ENCODE measurements at places on chromosomes 3 and 15.

- DNase-seq: no peak
These were observed at the start of gene GCNT3 for GRCh38 chr15:59611276-59612260. Gene GCNT3 (plus strand): TSS chr15:59611783. CDS start chr15:59618239, 6,456 bp downstream.

GRCh38 chr3:15428539-15428938 lies 1.1 kb downstream of the EAF1 start:
- no peak for DNase-seq

GRCh38 chr15:86002444-86002843 lies 77.2 kb upstream of the AGBL1 start:
- DNase-seq: no peak

GRCh38 chr15:65811835-65812234 lies 19.7 kb upstream of the DENND4A start:
- DNase-seq: no peak

DNA sequence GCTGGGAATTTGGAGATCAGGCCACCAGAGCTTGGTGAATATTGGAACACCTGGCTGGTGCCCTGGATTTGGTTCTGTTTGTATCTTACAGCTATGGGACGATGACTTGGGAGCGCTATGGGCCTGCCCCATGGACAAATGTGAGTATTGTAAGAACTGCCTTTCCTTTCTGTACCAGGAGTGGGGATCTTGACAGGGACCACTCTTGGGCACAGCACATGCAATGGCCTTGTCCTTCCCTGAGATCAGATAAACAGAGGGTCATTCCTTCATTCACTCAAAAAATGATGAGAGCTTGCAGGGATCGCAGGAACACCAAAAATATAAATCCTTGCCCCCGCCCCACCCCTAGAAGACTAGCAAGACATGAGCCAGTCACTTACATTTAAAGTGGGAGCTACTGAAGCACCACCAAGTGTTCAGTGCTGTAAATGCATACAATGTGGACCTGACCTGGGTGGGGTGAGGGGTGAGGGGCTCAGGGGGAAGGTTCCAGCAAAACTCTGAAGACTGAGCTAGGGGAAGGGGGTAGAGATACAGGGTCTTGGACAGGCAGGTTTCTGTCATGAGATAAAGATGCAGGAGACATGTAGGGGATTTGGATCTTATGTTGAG lies 2.7 kb upstream of the CRELD1 start:
- DNase-seq: no peak

Data from stimulated activated CD8-positive, alpha-beta memory T cell treated with anti-CD3 and anti-CD28 coated beads, Interleukin-7, amount 100 ng/mL, for 24 hours (primary cell).